ENCODE measurements at places on chromosomes 6 and 20.

GRCh38 chr6:116316772-116317467, 37.2 kb upstream of the TSPYL1 start:
- no peak for DNase-seq

- DNase-seq: no peak
Observed at GRCh38 chr20:33664762-33665144, 2.0 kb upstream of the ACTL10 start.

DNA sequence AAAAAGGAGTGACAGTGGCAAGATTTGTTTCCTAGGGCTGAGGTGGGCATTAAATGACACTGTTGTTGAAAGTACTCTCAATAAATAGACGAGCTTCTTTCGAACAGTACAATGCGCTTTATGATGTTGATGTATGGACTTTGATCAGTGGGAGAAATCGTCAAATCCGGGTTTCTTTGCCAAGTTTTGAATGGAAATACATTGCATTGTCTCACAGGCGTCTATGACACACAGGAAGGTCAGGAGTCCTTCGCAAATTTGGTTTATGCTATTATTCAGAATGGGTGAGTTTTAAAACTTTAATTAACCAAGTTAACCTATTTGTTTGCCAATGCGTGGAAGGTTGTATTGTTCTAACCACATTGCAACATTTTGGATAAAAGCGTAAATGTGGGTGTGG, 547.3 kb upstream of the SLC35B3 start:
- DNase-seq: no peak

GRCh38 chr20:47418069-47418757, 61.7 kb upstream of the ZMYND8 start:
- no peak for DNase-seq

DNA sequence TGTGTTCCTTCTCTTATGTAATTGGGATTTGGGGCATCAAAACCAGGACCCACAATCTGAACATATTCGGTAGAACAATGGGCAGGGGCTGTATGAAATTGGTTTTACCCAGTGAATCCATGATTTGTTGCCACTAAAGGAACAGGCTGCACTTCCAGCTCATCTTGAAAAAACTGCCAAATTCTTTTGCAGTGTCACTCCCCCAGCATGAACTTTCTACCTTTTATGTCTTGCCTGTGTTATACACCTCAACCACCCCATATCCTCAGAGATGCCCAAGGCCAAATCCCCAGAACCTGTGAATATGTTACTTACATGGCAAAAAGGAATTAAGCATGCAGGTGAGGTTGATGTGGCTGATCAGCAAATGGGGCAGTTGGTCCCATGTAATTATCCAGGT, 280.2 kb upstream of the ECI2 start:
- DNase-seq: no peak

GRCh38 chr6:45854149-45854742, 161.4 kb downstream of the CLIC5 start:
- no peak for DNase-seq

DNA sequence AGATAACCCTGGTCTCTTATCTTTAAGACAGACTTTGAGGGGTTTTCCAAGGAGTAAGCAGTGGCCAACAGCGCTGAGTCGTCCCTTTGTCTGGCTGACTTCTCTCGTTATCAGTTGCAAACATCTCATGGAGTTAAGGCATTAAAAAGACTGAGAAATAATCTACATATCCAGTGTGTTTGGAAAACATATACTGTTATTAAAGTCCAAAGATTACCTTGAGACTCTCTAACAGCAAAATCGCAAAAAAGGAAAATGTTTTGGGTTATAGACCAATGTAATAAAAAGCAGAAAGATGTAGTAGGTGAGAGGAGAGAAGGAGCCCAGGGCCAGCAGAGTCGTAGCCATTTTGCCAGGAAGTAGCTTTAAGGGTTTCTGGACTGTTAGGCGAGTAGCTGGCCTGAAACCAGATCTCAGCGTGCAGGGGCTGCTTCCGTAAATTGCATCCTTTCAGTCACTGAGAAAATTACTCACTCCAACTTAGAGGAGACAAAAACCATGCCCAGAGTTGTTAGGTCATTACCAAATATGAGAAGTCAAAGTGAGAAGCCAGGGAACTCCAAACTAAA, 24.6 kb downstream of the MYLK4 start:
- DNase-seq: peak; percentile 58

Data from ELF-1 (cell line).